ENCODE measurements at places on chromosomes 11 and 22. TPM values are rescaled to one million over a fixed set of nuclear protein-coding genes. Genes with fewer than 3 reads are reported as not detected.

DNA sequence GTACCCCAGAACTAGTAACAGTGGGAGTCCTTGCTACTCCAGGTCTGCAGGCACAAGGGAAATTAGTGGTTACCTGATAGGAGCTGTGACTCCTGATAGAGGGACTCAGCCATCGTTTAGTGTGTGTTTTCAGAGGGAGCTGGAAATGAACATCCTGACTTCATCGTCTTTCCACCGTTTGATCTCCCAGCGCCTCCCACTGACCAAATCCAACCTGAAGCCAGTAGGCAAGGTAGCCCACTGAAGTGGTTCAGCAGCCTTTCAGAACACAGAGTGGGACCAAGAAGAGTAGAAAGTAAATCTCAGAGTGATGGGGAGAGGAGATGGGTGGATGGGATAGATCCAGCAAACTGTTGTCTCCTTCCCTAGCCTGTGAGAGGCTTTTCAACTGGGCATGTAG is 385.9 kb downstream of the INSC start:
- DNase-seq = no peak

GRCh38 chr11:121700968-121701367 is 248.2 kb upstream of the SORL1-AS1 start:
- no peak for DNase-seq

DNA sequence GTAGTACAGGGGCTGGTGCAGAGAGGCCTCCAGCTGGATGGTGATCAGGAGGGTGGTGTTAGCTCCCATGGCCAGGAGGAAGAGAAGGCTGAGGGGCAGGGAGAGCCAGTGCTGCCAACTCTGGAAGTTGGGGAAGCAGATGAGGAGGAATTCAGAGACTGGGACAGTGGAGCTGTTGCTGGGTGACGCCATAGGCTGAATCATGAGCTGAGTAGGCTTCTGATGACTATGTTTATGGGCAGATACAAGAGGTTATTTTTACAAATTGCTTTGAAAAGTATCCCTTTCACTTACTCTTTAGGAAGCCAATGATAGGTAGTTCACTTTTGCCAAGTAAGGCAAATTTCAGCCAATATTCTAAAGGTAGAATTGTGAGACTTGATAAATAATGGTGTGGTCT is 3.1 kb downstream of the OR56A1 start:
- no peak for DNase-seq

The PANX2 gene
- total RNA-seq = 2.1 TPM

Measured in activated naive CD4-positive, alpha-beta T cell treated with anti-CD3 and anti-CD28 coated beads, Interleukin-2, amount 50 U/mL, for 72 hours (primary cell).